ENCODE measurements at places on chromosomes 7 and 10.

- DNase-seq, result no peak
Measured at GRCh38 chr7:24668927-24669635, 88.2 kb downstream of the GSDME start.

GRCh38 chr7:128742206-128742605 is 3.0 kb downstream of the CALU start:
- no peak for DNase-seq

DNA sequence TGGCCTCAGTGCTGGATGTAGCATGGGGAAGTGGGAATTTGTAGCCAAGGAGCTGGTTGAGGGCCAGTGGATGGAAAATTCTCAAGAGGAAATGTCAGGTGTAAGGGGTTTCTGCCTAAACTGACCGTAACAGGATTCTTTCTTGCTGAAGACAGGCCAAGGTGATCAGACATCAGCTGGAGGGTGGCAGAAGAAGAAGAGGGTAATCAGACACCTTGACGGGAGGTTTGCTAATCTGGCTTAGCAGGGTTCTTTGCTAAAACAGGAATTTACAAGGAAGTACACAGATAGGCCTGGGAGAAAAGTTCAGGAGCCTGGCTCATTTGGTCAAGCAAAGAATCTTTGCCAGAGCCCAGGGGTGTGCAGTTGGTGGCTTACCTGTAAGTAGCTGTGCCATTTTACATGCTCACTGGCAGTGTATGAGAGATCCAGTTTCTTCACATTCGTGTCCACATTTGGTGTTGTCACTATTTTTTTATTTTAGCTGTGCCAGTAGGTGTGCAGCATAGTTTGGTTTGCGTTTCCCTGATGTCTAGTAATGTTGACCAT is 73.7 kb downstream of the BMPR1A start:
- no peak for DNase-seq

- no peak for DNase-seq
Measured at GRCh38 chr10:69239816-69240434, 19.8 kb downstream of the HKDC1 start.

DNA sequence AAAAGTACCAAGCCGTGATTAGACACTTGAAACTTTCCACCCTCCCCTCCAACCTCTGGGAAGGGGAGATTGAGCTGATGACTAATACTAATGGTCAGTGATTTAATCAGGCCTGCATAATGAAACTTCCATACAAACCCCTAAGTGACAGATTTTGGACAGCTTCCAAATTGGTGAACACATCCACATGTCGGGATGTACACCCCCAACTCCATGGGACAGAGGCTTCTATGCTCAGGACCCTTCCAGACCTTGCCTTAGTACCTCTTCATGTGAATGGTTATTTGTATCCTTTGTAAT is 4.8 kb downstream of the NUB1 start:
- no peak for DNase-seq

Measured in T-helper 1 cell (primary cell).